Glutamatergic neuron (in vitro differentiated cells): ENCODE measurements at places on chromosomes 16 and 17. TPM values are rescaled to one million over a fixed set of nuclear protein-coding genes. Genes with fewer than 3 reads are reported as not detected.

Gene KLHL10
- total RNA-seq: not detected

Gene ZFP3
- 4.9 TPM for total RNA-seq

- H3K27me3 ChIP-seq: peaks cover 10% of the 10 kb centered on the region
- no peak for DNase-seq
These were observed 2.7 kb upstream of the ZG16B start for GRCh38 chr16:2827374-2827791.

- no peak for DNase-seq
- H3K4me1 ChIP-seq: peaks cover 2% of the 10 kb centered on the region
- peaks cover 5% of the 10 kb centered on the region for H3K27me3 ChIP-seq
- H3K27ac ChIP-seq: no peak overlapping the region
These were observed 12.8 kb upstream of the AKTIP start for GRCh38 chr16:53515811-53516210.

DNA sequence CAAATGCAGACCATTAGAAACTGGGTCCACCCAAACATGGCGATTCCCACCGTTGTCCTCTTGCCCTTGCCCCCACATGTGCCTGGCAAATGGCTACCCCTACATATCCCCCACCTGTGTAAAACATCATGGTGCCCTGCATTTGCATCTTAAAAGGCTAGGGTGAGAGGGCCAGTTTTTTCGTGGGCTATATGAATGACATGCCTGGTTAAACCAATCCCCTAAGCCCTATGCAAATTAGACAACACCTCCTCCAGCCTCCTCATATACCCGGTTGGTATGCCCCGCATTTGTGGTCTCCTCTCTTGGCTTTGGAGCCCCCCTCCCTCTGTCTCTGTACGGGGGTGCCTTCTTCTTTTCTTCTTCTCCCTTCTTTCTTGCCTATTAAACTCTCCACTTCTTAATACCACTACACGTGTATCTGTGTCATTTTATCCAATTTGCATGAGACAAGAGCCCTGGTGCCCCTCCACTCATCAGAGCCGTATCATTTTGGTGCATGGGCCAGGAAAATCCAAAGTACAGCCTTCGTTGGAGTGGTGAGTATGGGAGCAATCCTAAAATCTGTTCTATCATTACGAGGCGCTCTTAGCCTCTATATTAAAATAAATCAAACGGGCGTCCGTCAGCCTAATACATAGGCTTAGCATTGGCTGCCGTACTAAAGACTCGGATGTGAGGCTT, 30.1 kb downstream of the QPRT start:
- DNase-seq: no peak
- H3K27me3 ChIP-seq: peaks cover 2% of the 10 kb centered on the region
- peak overlapping the region; percentile 90 for H3K4me3 ChIP-seq
- peaks cover 2% of the 10 kb centered on the region for H3K4me1 ChIP-seq
- no peaks in the 10 kb centered on the region for H3K36me3 ChIP-seq

DNA sequence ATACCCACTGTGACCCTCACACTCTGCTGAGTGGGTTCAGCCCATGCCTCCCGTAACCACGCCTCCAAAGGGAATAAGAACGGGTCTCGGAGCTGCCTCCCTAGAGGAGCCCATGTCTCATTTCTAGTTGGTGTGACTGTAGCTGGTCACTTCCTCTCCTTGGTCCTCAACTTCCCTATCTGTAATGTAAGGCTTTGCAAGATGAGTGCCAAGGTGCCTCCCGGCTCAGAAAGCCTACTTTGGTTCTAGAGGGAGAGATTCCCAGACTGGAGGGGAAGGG, 20.8 kb downstream of the C16orf74 start:
- no peak overlapping the region for H3K4me3 ChIP-seq
- DNase-seq: no peak
- H3K4me1 ChIP-seq: peaks cover 7% of the 10 kb centered on the region
- peaks cover 6% of the 10 kb centered on the region for H3K27me3 ChIP-seq
- H3K27ac ChIP-seq: no peak overlapping the region
- H3K36me3 ChIP-seq: peaks cover 4% of the 10 kb centered on the region

DNA sequence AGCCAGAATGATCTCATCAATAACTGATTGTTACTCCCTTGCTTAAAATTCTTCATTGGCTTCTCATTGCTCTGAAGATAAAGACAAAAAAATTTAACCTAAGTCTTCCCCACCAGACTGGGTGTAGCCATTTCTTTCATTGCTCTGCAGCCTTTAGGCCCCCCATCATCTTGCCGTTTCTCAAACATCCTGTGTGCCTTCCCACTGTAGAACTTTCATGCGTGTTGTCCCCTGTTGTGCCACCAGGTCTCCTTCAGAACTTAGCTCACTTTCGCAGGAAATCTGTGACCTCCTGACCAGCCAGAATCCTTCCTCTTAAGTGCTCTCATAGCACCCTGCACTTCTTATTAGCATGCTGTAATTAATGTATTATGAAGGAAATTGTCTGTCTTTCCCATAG, 31.8 kb downstream of the TNRC6C start:
- no peaks in the 10 kb centered on the region for H3K27me3 ChIP-seq
- H3K4me3 ChIP-seq: no peak overlapping the region
- no peak for DNase-seq
- H3K36me3 ChIP-seq: no peaks in the 10 kb centered on the region
- no peak overlapping the region for H3K27ac ChIP-seq

Gene MYL11
- total RNA-seq: not detected

Gene VAT1L
- 17.9 TPM for total RNA-seq

DNA sequence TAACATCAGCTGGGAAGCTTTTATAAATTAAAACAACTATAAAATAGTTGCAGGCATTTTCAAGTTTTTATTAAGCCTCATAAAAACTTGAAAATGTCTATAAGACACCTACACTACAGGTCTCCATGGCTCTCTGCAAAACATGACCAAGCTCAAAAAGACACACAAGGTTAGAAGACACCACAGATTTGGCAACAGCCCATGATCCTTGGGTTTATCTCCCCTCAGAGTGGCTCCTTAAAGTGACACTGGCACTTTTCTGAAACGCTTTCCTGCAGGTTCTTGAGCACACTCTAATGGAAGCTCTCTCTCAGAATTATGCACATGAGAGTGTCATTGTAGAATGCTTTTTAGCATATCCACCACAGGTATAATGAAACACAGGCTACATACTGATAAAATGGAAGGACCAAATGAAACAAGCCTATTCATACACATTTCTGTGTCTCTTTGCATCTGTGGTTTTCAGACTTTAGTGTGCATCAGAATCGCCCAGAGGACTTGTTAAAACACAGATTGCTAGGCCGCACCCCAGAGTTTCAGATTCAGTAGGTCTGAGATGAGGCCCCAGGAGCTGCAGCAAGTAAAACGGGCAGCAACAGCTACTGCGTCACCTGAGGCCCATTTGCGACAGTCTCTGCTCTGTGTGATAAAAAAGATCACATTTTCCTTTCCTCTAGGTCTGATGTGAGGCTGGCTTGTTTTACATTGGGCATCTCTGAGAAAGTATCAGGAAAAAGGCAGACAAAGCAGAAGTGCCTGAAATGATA, 75.0 kb upstream of the WSB1 start:
- no peak overlapping the region for H3K27ac ChIP-seq
- H3K4me1 ChIP-seq: no peaks in the 10 kb centered on the region
- DNase-seq: no peak
- no peaks in the 10 kb centered on the region for H3K36me3 ChIP-seq
- peaks cover 2% of the 10 kb centered on the region for H3K27me3 ChIP-seq

GRCh38 chr17:34246446-34246845, 8.6 kb upstream of the CCL2 start:
- H3K36me3 ChIP-seq: no peaks in the 10 kb centered on the region
- H3K27me3 ChIP-seq: no peaks in the 10 kb centered on the region
- no peak for DNase-seq
- H3K4me1 ChIP-seq: no peaks in the 10 kb centered on the region
- no peak overlapping the region for H3K4me3 ChIP-seq

Gene NUTF2
- 196 TPM for total RNA-seq

DNA sequence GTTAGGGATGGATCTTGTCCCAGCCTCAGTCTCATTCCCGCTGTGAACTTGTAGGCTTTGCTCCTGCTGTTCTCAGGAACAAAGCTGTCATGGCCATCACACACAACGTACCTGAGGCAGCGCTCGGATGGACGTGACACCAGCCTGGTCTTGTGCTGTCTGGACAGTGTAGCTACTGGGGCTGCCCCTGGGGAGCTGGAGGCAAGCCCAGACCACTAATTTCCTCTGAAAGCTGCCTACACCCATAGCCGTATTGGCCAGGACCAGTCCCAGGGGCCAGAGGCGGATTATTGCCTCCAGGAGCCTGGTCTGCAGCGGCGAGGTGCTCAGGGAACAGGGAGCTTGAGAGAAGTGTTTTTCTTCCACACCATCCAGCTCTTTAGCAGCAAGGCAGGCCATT, 11.7 kb downstream of the ZNHIT3 start:
- peaks cover 26% of the 10 kb centered on the region for H3K4me1 ChIP-seq
- peaks cover 11% of the 10 kb centered on the region for H3K36me3 ChIP-seq
- no peaks in the 10 kb centered on the region for H3K27me3 ChIP-seq
- DNase-seq: peak; percentile 50
- peak overlapping the region; percentile 43 for H3K27ac ChIP-seq
- H3K4me3 ChIP-seq: peak overlapping the region; percentile 46

Gene LUC7L3
- 222 TPM for total RNA-seq
